MM.1S (cell line): ENCODE measurements at places on chromosomes 1 and 21.

GRCh38 chr1:154463512-154463990 is 38.5 kb upstream of the TDRD10 start:
- DNase-seq: no peak
- peaks cover 8% of the 10 kb centered on the region; the same call in 1 of the 2 replicates for H3K4me1 ChIP-seq
- no peak overlapping the region for H3K4me3 ChIP-seq
- H3K27ac ChIP-seq: no peak overlapping the region
- H3K36me3 ChIP-seq: peaks cover 4% of the 10 kb centered on the region; the same call in 1 of the 2 replicates
- H3K27me3 ChIP-seq: no peaks in the 10 kb centered on the region

- H3K27ac ChIP-seq: no peak overlapping the region
- H3K4me1 ChIP-seq: no peaks in the 10 kb centered on the region
- no peak overlapping the region for H3K4me3 ChIP-seq
- H3K27me3 ChIP-seq: no peaks in the 10 kb centered on the region
Measured at GRCh38 chr1:247056071-247056470, 22.5 kb downstream of the ZNF670 start.

DNA sequence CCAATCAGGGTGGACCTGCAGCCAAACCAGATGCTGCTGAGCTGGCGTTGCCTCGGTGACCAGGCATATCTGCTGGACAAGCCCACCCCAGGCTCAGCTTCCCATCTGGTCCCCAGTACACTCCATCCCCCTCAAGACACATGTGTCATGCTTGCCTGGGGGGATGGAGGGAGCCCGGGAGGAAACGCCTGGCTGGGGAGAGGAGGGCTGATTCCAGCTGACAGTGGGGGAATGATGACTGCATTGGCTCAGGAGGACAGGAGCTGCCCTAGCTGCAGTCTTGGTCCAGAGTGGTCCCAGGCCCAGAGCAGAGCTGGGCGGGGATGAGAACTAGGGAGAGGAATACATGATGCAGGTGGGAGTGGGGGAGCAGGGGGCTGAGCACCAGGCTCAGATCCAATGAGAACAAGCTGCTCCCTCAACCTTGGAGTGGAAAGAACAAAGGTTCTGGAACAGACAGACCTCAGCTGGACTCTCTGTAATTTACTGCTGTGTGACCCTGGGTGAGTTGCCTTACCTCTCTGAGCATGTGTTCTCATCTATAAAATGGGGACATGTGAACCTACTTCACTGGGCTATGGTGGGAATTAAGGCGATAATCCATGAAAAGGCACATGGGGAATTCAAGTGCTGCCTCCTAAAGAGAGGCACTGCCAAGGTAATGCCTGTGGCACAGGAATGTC is 23.1 kb upstream of the ECE1 start:
- DNase-seq: no peak
- no peaks in the 10 kb centered on the region for H3K4me1 ChIP-seq
- no peaks in the 10 kb centered on the region for H3K27me3 ChIP-seq
- no peaks in the 10 kb centered on the region for H3K36me3 ChIP-seq
- no peak overlapping the region for H3K4me3 ChIP-seq
- H3K27ac ChIP-seq: no peak overlapping the region

DNA sequence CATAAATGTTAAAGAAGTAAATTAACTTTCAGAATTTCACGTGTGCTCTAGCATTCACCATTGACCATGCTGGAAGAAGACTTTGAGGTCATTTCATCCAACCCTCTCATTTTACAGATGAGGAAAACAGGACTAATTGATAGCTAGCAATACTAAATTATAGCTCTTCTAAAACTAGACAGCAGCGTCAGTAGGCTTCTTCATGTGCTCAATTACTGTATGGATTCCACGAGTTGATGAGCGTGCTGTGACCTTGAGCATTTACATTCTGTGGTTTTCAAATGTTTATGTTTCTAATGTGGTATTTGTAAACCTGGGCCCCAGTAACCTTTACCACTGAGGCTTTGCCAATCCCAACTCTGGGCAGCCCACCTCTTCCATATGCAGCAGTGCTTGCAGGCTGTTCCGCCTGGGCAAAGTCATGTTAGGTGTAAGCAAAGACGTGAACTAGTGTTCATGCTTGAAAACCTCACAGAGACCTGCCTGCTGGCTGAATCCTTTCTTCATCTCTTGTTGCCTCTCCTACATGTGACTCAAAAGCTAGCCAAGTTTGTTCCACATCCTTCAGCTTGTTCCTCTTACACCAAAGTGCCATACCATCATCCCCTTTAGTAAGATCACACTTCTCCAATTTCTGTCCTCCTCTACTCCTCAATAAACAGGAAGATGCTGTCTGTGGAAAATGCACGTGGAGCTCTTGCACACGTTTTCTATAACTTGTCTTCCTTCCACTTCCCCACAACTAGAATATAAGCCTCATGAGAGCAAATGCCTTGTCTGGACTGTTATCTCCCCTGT is 17.2 kb downstream of the KCNJ15 start:
- H3K27ac ChIP-seq: no peak overlapping the region
- H3K4me1 ChIP-seq: peaks cover 42% of the 10 kb centered on the region
- DNase-seq: no peak
- H3K36me3 ChIP-seq: no peaks in the 10 kb centered on the region
- H3K4me3 ChIP-seq: no peak overlapping the region

DNA sequence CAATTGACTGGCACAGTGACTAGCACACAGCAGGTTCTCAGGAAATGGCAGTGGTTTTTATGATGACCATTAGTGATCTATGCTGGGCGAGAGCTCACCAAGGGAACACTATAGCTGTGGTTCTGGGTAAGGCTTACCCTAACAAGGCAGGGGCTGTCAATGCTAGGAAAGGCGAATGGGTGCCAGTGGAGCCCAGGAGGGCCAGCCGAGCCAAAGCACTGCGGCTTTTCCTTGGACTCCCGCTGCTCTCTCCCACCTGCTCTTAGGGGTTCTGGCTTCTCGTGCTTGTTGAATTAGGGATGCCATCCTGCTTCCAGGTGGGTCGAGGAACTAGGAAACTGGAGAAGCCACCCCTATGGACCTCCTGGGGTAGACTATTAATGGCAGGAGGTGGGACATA is 10.0 kb upstream of the A3GALT2 start:
- no peaks in the 10 kb centered on the region for H3K27me3 ChIP-seq
- no peak overlapping the region for H3K4me3 ChIP-seq
- H3K36me3 ChIP-seq: no peaks in the 10 kb centered on the region
- no peak overlapping the region for H3K27ac ChIP-seq

DNA sequence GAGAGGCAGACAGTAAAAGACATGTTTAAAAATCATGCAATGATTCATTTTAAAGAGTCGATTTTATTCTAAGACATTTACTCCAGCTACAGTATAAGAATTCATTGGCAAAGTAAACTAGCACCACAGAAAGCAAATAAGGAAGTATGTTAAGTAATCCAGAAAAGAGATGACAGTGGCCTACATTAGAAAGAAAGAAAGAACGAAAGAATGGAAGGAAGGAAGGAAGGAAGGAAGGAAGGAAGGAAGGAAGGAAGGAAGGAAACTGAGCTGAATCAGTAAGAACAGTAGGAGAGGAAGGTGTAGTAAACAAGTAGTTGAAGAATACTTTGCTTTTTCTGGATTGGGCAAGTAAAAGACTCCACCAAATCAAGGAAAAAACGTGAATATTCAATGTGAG is 62.2 kb downstream of the ZZZ3 start:
- no peaks in the 10 kb centered on the region; the same call in 1 of the 2 replicates for H3K36me3 ChIP-seq
- no peak overlapping the region for H3K4me3 ChIP-seq
- DNase-seq: no peak
- no peaks in the 10 kb centered on the region for H3K27me3 ChIP-seq
- no peaks in the 10 kb centered on the region for H3K4me1 ChIP-seq

DNA sequence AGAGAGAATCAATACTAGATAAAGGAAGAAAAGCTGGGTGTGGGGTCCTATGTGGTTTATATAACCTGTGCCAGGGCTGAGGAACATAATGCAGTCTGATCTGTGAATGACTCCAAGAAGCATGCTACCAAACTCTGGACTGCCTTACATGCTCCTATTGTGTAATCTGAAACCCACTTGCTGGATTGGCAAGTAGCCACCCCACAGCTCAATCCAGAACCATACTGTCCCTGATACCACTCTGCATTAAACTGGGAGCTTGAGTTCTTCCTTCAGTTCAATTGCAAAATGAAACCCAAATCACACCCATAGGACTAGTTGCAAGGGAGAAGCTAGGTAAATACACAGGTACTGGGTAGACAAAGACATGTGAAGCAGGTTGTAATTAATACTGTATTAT is 115.4 kb upstream of the NEGR1 start:
- H3K4me3 ChIP-seq: no peak overlapping the region
- peaks cover 7% of the 10 kb centered on the region for H3K27me3 ChIP-seq
- H3K27ac ChIP-seq: no peak overlapping the region
- no peak for DNase-seq

DNA sequence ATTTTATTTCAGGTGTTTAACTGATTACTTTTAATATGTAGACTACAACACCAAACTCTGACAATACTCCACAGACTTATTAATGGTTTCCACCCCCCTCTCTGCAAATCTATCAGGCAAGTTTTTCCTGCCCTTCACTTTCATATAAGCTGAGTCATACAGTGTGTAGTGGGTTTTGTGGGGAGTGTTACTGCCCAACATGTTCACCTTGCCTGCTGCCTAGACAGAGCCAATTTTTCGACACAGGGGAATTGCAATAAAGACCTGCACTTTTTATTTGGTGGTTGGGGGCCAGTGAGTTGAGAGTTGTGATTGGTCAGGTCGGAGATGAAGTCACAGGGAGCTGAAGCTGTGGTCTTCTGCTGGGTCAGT is 119.7 kb downstream of the PPIAL4G start:
- DNase-seq: no peak
- no peaks in the 10 kb centered on the region for H3K27me3 ChIP-seq
- H3K27ac ChIP-seq: no peak overlapping the region
- H3K36me3 ChIP-seq: no peaks in the 10 kb centered on the region
- no peaks in the 10 kb centered on the region for H3K4me1 ChIP-seq

DNA sequence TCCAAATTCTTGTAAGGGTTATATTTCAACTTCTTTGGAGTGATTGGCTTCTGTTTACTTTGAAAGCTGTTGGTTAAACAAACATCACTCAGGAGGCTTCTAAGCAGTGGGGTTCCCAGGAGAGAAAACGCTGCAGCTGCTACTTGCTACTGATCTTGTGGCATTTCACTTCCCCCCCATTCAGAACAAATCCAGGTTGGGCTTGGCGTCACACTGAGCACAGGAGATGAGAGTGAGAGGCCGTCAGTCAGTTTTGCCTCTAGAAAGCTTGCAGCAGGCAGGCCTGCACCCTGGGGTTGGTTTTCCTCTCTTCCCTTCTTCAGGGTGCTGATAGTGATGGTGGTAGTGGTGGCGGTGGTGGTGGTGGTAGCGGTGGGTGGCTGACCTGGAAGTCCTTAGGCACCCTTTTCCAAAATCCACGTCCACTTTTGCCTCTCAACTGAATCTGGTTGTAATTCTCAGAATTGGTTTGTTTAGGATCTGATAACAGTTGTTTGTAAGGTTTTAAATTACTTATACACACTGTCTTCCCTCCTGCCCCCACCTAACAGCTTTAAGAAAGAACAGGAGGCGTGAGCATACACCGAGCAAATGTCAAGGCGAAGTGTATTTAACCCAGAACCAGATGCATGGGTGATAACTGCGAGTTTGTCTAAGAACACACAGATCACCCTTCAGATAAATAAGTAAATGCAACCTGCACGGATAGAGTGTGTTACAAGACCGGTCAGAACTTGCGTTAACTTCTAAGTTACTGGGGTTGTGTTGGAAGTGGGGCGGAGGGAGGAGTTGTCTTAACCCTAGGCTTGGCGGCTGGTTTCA is 3.2 kb upstream of the PROX1 start:
- H3K4me3 ChIP-seq: no peak overlapping the region
- no peak overlapping the region for H3K27ac ChIP-seq
- no peak for DNase-seq
- 0 out of 2 replicates have a peak, but pooled peaks cover 3% of the 10 kb centered on the region for H3K4me1 ChIP-seq
- peaks cover 37% of the 10 kb centered on the region for H3K27me3 ChIP-seq
